ENCODE measurements at places on chromosomes 3 and 15.

GRCh38 chr15:49946681-49947080, 172.4 kb downstream of the ATP8B4 start:
- H3K4me3 ChIP-seq = no peak overlapping the region
- no peaks in the 10 kb centered on the region for H3K36me3 ChIP-seq
- no peaks in the 10 kb centered on the region for H3K27me3 ChIP-seq
- H3K27ac ChIP-seq = no peak overlapping the region

DNA sequence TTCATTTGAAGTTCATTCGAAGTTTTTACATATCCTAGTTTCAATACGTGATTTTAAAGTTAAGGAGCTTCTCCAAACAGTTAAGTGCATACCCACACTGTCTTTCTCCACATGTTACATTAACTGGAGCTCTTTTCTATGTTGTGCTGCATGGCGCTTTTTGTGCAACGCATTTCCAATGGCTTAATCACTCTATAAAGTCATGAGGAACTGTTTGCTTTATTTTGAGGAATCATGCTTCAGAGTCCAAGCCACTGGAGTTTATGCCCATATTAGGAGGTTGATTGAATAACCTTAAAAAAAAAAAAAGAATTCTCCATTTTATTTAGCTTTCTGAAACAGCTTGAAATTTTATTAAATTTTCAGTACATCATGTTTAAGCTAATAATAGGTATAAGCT, 109.4 kb upstream of the MBNL1 start:
- H3K4me3 ChIP-seq = no peak overlapping the region
- H3K36me3 ChIP-seq = no peaks in the 10 kb centered on the region
- no peak overlapping the region for H3K27ac ChIP-seq
- H3K27me3 ChIP-seq = no peaks in the 10 kb centered on the region
- H3K4me1 ChIP-seq = peaks cover 6% of the 10 kb centered on the region

DNA sequence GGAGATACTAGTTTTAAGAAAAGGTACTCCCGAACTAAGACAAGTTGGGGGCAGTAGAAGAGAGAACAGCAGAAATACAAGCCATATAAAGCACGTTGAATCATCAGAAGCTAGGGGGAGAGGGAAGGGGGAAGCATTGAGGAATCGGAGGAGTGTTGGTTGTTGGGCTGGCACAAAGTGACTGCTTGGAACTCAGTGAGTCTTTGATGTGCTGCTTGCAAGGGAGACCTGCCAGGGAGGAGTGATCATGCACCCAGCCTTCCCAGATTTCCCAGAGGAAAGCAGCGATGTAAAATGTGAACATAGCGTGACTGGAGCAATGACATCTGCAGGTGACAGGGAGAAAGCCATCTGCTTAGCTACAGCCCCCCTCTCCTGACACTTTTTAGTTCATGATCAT, 192.4 kb upstream of the IL12A start:
- H3K27ac ChIP-seq = no peak overlapping the region
- peaks cover 3% of the 10 kb centered on the region for H3K4me1 ChIP-seq
- H3K27me3 ChIP-seq = peaks cover 4% of the 10 kb centered on the region
- DNase-seq = no peak
- H3K4me3 ChIP-seq = no peak overlapping the region
- no peaks in the 10 kb centered on the region for H3K36me3 ChIP-seq

DNA sequence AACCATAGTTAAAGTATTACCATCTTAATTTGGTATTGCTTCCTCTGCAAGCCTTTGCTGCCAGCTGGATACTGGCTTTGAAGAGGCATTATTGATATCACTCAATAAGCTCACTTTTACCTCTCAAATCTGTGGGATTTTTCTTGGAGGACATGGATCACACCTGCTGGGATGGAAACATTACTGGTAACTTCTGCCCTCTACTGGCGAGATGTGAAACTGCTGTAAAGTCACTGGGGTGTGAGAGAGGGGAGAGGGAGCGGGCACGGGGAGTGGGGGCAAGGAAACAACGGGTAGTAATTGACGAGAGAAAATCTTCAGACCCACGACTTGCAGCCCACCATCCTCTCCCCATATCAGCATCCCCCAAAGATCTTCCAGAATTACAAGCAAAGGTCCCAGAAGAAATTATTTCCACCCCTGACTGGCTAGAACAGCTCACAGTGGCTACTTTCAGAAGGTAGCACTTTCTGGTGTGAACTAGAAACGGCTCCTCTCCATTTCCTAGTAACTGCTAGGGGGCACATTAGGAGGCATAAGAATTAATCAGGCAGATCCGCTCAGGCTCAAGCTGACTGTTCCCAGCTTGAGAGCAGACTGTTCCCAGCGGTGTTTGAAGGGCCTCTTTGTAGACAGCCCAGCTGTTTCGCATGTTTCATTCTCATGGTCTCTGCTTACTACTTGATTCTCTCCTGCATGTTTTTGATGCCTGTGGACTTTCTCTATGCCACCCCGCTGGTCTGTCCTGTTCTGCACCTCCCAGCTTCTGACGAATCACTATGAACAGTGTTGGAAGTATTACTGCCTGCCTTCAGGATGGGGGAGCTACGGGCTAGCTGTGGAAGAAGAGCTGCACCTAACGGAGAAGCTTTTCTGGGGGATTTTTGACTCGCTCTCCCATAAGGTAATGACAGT, 230.4 kb upstream of the CHRM5 start:
- H3K27me3 ChIP-seq = peaks cover 6% of the 10 kb centered on the region
- H3K36me3 ChIP-seq = no peaks in the 10 kb centered on the region
- H3K27ac ChIP-seq = no peak overlapping the region
- peak; percentile 39 for DNase-seq
- no peak overlapping the region for H3K4me3 ChIP-seq

DNA sequence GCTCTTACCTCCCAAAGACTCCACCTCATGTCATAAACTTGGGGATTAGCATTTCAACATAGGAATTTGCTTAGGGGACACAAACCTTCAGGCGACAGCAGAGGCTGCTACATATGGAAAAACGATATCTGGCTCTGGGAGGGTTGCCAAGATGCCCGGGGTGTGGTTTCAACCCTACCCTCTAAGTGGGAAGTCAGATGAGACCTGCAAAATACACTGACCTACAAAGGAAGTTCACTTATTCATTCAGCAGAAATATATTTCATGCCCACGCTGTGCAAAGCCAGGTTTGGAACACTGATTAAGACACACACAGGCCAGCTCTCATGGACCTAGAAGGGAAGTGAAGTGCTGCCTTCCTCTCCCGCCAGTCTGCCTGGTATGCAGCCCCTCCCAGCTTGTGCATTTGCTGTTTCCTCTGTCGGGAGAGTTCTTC, 239.3 kb downstream of the FEZF2 start:
- H3K4me1 ChIP-seq = no peaks in the 10 kb centered on the region
- DNase-seq = no peak
- no peaks in the 10 kb centered on the region for H3K36me3 ChIP-seq
- no peak overlapping the region for H3K4me3 ChIP-seq

- DNase-seq = peak; percentile 66
- peak overlapping the region; percentile 98 for H3K27ac ChIP-seq
These were observed 1.7 kb downstream of the PKM start for GRCh38 chr15:72229076-72229946.

- no peaks in the 10 kb centered on the region for H3K27me3 ChIP-seq
- H3K4me3 ChIP-seq = no peak overlapping the region
- H3K27ac ChIP-seq = no peak overlapping the region
- peaks cover 41% of the 10 kb centered on the region for H3K4me1 ChIP-seq
- H3K36me3 ChIP-seq = peaks cover 29% of the 10 kb centered on the region
These were observed 16.4 kb downstream of the HEG1 start for GRCh38 chr3:125039131-125040100.

GRCh38 chr3:71763426-71763825, 9.8 kb downstream of the GPR27 start:
- no peaks in the 10 kb centered on the region for H3K4me1 ChIP-seq
- H3K27me3 ChIP-seq = peaks cover 11% of the 10 kb centered on the region

- peak overlapping the region; percentile 95 for H3K27ac ChIP-seq
- peak overlapping the region; percentile 52 for H3K4me3 ChIP-seq
- peak; percentile 63 for DNase-seq
- H3K4me1 ChIP-seq = peaks cover 73% of the 10 kb centered on the region
These were observed 7.9 kb upstream of the SRP14 start for GRCh38 chr15:40046721-40047414.

DNA sequence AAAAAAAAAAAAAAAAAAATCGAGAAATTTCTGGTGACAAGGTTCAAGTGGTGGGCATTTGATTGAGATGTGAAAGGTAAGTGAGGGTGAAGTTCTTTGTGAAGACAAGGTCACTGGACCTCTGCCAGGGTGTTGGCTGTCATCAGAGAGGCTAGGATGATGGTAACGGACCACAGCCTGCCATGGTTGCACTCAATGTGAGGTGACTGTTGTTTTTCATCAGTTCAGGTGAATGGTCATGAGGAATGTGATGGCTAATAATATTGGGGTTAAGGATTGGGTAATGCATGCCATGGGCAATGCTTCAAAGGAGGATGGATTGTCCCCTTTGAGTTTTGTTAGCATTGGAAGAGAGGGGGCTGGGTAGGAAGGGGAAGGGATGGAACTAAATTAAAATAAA, 4.3 kb upstream of the ALPK3 start:
- no peak overlapping the region for H3K27ac ChIP-seq
- peaks cover 14% of the 10 kb centered on the region for H3K27me3 ChIP-seq
- no peak for DNase-seq
- H3K36me3 ChIP-seq = no peaks in the 10 kb centered on the region

DNA sequence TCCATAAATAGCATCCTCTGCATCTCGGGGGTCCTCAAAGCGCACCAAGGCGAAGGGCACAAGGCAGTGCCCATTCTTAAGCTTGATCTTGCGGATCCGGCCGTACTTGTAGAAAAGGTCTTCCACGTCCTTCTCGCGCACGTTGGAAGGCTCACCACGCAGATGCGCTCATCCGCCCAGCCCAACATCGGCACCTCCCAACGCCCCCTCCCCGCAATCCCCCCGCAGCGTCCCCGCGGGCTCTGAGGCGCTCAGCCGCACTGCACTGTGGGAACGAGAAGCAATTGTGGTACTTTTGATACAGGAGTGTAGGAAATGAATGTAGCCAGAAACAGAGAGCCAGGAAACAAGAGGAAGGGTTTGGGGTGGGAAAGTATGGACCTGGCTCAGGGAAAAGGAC, 17.5 kb downstream of the AP3B2 start:
- no peaks in the 10 kb centered on the region for H3K36me3 ChIP-seq
- H3K27ac ChIP-seq = no peak overlapping the region
- no peak overlapping the region for H3K4me3 ChIP-seq
- H3K4me1 ChIP-seq = no peaks in the 10 kb centered on the region
- no peak for DNase-seq
- H3K27me3 ChIP-seq = peaks cover 5% of the 10 kb centered on the region

DNA sequence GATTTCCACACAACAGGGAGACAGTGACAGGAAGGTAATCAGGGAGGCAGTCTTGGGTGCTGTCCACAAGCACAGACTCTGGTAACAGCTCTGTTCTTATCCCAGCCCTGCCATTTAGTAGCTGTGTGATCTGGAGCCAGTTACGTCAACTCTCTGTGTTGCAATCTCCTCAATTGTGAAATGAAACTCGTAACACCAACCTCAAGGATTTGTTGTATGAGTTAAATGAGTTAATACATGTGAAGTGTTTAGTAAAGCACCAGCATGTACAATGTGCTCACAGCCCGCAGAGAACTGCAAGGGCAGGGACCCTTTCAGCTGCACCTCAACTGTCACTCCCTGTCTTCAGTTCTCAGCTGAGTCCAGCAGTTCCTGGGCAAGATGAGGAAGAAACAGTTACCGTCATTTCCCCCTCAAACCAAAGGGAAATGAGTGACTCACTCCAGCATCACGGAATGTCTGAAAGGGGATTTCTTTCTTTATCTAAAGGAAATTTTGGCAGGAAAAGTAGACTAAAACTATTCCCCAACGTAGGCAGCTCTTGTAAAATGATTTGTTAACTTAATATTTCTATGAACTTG, 39.9 kb upstream of the MB21D2 start:
- H3K36me3 ChIP-seq = no peaks in the 10 kb centered on the region
- peaks cover 6% of the 10 kb centered on the region for H3K27me3 ChIP-seq
- no peak overlapping the region for H3K27ac ChIP-seq

- H3K36me3 ChIP-seq = no peaks in the 10 kb centered on the region
- no peaks in the 10 kb centered on the region for H3K27me3 ChIP-seq
- no peak for DNase-seq
These were observed 29.3 kb downstream of the BTD start for GRCh38 chr3:15630646-15631350.

- no peak overlapping the region for H3K27ac ChIP-seq
- H3K36me3 ChIP-seq = peaks cover 53% of the 10 kb centered on the region
- DNase-seq = no peak
- H3K4me1 ChIP-seq = no peaks in the 10 kb centered on the region
- no peaks in the 10 kb centered on the region for H3K27me3 ChIP-seq
- H3K4me3 ChIP-seq = no peak overlapping the region
These were observed 14.0 kb downstream of the CHCHD4 start for GRCh38 chr3:14110699-14111098.

DNA sequence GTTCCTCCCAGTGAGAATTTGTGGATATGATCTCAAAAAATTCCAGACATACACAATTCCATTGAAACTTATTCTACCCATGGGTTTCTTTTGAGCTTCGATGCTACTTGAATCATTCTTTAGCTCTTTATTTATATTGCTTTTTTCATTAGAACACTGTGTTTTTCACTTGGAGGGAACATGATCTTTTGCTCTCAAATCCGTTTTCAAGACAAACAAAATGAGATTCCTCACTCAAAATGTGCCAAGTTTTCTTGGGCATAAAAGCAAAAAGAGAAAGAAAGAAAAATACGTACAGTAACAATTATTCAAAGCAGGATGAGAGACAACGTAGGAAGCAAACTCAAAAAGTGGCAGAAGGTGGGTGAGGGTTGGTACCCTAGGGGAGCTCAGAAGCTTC, 118.8 kb upstream of the PDZRN3 start:
- no peaks in the 10 kb centered on the region for H3K36me3 ChIP-seq
- no peaks in the 10 kb centered on the region for H3K4me1 ChIP-seq
- no peak for DNase-seq
- no peak overlapping the region for H3K4me3 ChIP-seq
- no peaks in the 10 kb centered on the region for H3K27me3 ChIP-seq
- no peak overlapping the region for H3K27ac ChIP-seq

- DNase-seq = no peak
- H3K36me3 ChIP-seq = peaks cover 99% of the 10 kb centered on the region
- H3K4me3 ChIP-seq = no peak overlapping the region
These were observed 55.5 kb downstream of the SATB1 start for GRCh38 chr3:18369551-18370185.

All from activated T-cell treated with anti-CD3 and anti-CD28 coated beads, Interleukin-2, amount 50 U/mL, for 24 hours (primary cell).